ENCODE measurements at places on chromosomes 4 and X. TPM values are rescaled to one million over a fixed set of nuclear protein-coding genes. Genes with fewer than 3 reads are reported as not detected.

LNX1 gene
- total RNA-seq, result not detected

NEUROG2 gene
- not detected for total RNA-seq

NXF2B gene
- not detected for total RNA-seq

DNA sequence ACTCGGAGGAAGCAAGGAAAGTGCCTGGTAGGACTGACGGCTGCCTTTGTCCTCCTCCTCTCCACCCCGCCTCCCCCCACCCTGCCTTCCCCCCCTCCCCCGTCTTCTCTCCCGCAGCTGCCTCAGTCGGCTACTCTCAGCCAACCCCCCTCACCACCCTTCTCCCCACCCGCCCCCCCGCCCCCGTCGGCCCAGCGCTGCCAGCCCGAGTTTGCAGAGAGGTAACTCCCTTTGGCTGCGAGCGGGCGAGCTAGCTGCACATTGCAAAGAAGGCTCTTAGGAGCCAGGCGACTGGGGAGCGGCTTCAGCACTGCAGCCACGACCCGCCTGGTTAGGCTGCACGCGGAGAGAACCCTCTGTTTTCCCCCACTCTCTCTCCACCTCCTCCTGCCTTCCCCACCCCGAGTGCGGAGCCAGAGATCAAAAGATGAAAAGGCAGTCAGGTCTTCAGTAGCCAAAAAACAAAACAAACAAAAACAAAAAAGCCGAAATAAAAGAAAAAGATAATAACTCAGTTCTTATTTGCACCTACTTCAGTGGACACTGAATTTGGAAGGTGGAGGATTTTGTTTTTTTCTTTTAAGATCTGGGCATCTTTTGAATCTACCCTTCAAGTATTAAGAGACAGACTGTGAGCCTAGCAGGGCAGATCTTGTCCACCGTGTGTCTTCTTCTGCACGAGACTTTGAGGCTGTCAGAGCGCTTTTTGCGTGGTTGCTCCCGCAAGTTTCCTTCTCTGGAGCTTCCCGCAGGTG is 637 bp downstream of the AR start:
- H3K27ac ChIP-seq, result no peak overlapping the region
- H3K36me3 ChIP-seq, result no peaks in the 10 kb centered on the region
- peaks cover 32% of the 10 kb centered on the region for H3K27me3 ChIP-seq
- no peak overlapping the region for H3K4me3 ChIP-seq
- H3K4me1 ChIP-seq, result no peaks in the 10 kb centered on the region

GRCh38 chr4:101806914-101807313 is 16.4 kb downstream of the BANK1 start:
- no peak overlapping the region for H3K4me3 ChIP-seq
- no peaks in the 10 kb centered on the region for H3K36me3 ChIP-seq
- H3K27ac ChIP-seq, result no peak overlapping the region
- no peaks in the 10 kb centered on the region for H3K27me3 ChIP-seq
- no peak for DNase-seq
- H3K4me1 ChIP-seq, result no peaks in the 10 kb centered on the region

DNA sequence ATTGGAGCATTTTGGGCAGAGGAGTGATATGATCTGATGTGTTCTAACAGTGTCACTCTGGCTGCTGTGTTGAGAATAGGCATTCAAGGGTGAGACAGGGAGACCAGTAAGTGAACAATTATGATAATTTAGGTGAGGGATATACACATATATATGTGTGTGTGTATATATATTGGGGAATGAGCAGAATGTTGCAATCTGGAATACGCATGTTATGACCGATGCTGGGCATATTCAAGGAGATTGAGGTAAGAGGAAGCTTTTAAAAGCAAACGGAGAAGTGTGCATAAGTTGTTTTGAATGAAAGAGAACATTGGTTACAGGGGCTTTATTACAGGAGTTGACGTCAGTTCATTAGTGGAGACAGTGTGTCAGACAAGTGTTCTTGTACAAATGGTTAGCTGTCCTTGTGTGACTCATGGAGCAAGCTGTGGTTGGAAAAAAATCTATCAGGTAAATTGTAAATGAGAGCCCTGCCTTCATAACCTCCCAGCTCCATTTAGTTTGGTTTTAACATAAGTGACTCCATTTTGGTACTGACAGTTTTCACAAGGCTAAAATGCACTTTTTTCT is 442.5 kb upstream of the LCORL start:
- H3K36me3 ChIP-seq, result no peaks in the 10 kb centered on the region
- H3K27me3 ChIP-seq, result no peaks in the 10 kb centered on the region
- H3K27ac ChIP-seq, result no peak overlapping the region
- no peak overlapping the region for H3K4me3 ChIP-seq

DNA sequence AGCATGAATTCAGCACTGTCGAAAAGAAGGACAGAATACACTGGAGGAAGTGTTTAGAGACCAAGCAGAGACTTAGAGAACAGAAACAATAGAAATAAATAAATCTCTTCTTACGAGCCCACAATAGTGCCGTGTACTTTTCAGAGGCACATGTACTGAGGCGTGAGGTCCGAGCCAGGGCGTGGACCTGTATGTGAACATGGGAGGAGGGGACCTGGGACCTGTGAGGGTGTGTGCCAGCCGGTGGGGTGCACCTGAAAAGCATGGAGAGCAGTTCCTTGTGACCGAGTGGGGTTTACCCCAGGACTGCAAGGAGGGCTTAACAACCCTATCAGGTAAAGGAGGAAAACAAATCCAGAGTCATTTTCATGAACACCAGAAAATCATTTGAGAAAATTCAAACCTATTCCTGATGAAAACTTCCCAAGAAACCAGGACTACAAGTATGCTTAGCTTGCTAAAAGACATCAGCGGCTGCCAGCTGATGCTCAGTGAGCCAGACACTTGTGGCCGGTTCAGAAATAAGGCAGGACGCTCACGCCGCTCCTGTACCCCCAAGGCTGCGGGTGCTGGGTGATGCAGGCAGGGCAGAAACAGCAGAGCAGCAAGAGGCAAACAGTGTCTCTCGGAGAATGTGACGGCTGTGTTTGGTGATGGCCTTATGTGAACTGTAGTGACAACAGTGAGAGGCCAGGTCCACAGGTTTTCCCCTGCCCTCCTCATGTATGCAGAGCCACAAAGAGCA is 37.1 kb downstream of the NELFA start:
- peaks cover 29% of the 10 kb centered on the region for H3K36me3 ChIP-seq
- H3K4me1 ChIP-seq, result no peaks in the 10 kb centered on the region
- no peak for DNase-seq
- H3K27ac ChIP-seq, result no peak overlapping the region
- no peak overlapping the region for H3K4me3 ChIP-seq

MAGEB17 gene
- total RNA-seq, result not detected

DNA sequence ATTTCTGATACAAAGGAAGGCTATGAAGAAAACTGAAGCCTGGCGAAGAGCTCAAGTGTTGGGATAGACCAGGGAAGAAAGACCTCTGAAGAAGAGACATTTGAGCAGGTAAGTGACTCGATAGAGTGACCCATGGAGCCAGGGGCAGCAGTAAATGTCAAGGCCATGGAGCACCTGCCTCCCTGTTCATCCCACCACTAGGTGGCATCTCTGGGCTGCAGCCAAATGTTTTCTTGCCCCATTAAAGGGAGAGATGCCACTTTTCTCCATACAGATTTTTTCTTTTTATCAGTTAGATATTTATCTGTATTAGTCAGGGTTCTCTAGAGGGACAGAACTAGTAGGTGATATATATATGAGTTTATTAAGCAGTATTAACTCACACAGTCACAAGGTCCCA is 4.9 kb upstream of the ZNF81 start:
- H3K4me3 ChIP-seq, result no peak overlapping the region
- H3K4me1 ChIP-seq, result no peaks in the 10 kb centered on the region
- H3K27ac ChIP-seq, result no peak overlapping the region
- peak; percentile 44 for DNase-seq
- H3K27me3 ChIP-seq, result no peaks in the 10 kb centered on the region

GRCh38 chr4:43345323-43345925 is 452.9 kb downstream of the GRXCR1 start:
- no peaks in the 10 kb centered on the region for H3K27me3 ChIP-seq
- no peak overlapping the region for H3K27ac ChIP-seq

GRCh38 chrX:70755850-70756249 is 152.7 kb downstream of the TEX11 start:
- no peaks in the 10 kb centered on the region for H3K36me3 ChIP-seq
- no peak overlapping the region for H3K4me3 ChIP-seq
- peak; percentile 42 for DNase-seq
- peaks cover 10% of the 10 kb centered on the region for H3K4me1 ChIP-seq
- peak overlapping the region; percentile 41 for H3K27ac ChIP-seq

FRAS1 gene
- total RNA-seq, result not detected

GRCh38 chr4:94531991-94532789 is 80.4 kb downstream of the PDLIM5 start:
- H3K27ac ChIP-seq, result no peak overlapping the region
- no peaks in the 10 kb centered on the region for H3K36me3 ChIP-seq
- H3K27me3 ChIP-seq, result no peaks in the 10 kb centered on the region
- H3K4me1 ChIP-seq, result no peaks in the 10 kb centered on the region
- no peak overlapping the region for H3K4me3 ChIP-seq

PKD2 gene
- 7.3 TPM for total RNA-seq

DNA sequence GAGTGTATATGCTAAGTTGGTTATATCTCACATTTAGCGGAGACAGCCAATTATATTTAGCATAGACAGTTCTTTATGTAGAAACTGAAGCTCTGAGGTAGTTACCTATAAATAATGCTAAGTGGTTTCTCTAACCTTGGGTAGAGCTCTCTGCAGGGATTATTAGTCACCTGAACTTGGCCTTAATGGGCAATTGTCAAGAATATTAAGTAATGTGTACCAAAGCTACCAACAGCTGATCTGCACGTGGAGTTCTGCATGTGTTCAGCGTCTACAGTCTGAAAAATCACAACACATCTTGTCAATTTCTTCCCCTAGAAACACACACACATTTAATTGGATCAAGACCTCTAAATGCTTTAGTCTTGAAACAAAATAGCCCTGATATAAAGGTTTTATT is 740.6 kb upstream of the FAM241A start:
- DNase-seq, result no peak
- H3K4me3 ChIP-seq, result no peak overlapping the region
- H3K27me3 ChIP-seq, result no peaks in the 10 kb centered on the region
- no peak overlapping the region for H3K27ac ChIP-seq
- no peaks in the 10 kb centered on the region for H3K36me3 ChIP-seq

GRCh38 chr4:159981469-159981856 is 878.6 kb downstream of the RAPGEF2 start:
- no peak for DNase-seq
- no peaks in the 10 kb centered on the region for H3K27me3 ChIP-seq
- no peaks in the 10 kb centered on the region for H3K4me1 ChIP-seq
- no peak overlapping the region for H3K4me3 ChIP-seq

DNA sequence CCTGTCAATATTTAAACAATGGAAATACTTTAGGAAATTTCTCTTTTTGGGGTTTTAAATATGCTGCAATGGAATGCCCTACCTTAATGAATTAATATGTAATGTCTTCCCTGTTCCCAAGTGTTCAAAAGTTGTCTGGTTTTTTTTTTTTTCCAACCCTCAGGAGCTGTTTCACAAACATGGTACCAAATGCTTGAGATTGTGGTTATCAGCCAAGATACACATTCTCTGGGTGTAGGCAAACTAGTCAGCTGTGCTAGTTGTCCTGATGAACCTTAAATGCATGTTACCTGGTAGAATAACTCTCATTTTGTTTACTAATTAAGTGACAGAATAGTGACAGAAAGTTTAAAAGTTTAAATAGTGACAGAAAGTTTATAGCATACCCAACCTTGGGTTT is 50.7 kb downstream of the FHL1 start:
- no peak for DNase-seq
- H3K4me1 ChIP-seq, result peaks cover 12% of the 10 kb centered on the region
- no peaks in the 10 kb centered on the region for H3K27me3 ChIP-seq
- H3K36me3 ChIP-seq, result no peaks in the 10 kb centered on the region
- no peak overlapping the region for H3K27ac ChIP-seq

- no peak overlapping the region for H3K4me3 ChIP-seq
- no peaks in the 10 kb centered on the region for H3K36me3 ChIP-seq
- H3K4me1 ChIP-seq, result no peaks in the 10 kb centered on the region
- no peaks in the 10 kb centered on the region for H3K27me3 ChIP-seq
Observed at GRCh38 chr4:45131020-45131419, 404.7 kb upstream of the GNPDA2 start.

DNA sequence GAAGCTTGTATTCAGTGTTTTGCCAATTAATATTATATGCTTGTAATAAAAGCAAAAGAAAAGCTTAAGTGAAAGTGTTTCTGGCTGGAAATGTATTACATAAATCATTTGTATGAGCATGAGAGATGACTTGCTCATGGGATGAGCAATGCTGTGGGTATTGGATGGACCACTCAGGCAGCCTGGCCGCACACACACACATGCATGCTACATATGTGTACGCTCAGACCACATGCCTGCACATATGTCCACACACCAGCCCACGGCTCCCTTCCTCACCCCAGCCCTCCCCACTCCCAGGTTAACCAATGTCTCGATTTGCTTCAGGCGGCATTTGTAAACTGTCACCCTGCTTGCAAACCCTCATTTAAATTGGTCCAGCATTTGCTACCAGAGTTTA is 55.9 kb downstream of the CPLX1 start:
- no peak for DNase-seq
- no peak overlapping the region for H3K4me3 ChIP-seq
- H3K27ac ChIP-seq, result no peak overlapping the region
- H3K36me3 ChIP-seq, result peaks cover 43% of the 10 kb centered on the region
- no peaks in the 10 kb centered on the region for H3K27me3 ChIP-seq
- no peaks in the 10 kb centered on the region for H3K4me1 ChIP-seq

BEX2 gene
- 32.5 TPM for total RNA-seq

- no peaks in the 10 kb centered on the region for H3K36me3 ChIP-seq
- no peak for DNase-seq
- no peaks in the 10 kb centered on the region for H3K4me1 ChIP-seq
- no peak overlapping the region for H3K4me3 ChIP-seq
- H3K27me3 ChIP-seq, result no peaks in the 10 kb centered on the region
Observed at GRCh38 chr4:143667461-143667860, 33.0 kb downstream of the FREM3 start.

DNA sequence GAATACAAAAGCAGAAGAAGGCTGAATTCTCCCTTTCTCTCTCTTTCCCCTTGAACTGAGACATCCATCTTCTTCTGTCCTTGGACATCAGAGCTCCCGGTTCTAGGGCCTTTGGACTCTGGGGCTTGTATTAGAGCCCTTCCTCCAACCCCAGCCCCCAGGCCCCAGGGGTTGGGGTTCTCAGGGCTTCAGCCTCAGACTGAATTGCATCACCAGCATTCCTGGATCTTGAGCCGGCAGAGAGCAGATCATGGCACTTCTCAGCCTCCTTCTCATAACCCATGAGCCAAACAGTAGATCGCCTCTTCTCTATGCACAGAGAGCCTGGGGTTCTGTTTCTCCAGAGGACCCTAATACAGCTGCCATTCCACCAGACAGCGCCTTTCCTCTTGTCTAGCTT is 25.3 kb upstream of the CLDN24 start:
- H3K27ac ChIP-seq, result no peak overlapping the region
- no peaks in the 10 kb centered on the region for H3K4me1 ChIP-seq
- H3K36me3 ChIP-seq, result no peaks in the 10 kb centered on the region
- H3K27me3 ChIP-seq, result no peaks in the 10 kb centered on the region

GRCh38 chr4:25862411-25863346 is at the start of gene SEL1L3:
TSS of gene SEL1L3 (minus strand) at chr4:25862988. CDS start at chr4:25862836, 152 bp downstream.
- H3K27ac ChIP-seq, result peak within 1 kb of the TSS; percentile 88
- no peaks in the 10 kb centered on the region for H3K27me3 ChIP-seq
- DNase-seq, result peak; percentile 39
- peaks cover 42% of the 10 kb centered on the region for H3K4me1 ChIP-seq

NPNT gene
- total RNA-seq, result not detected

Data from T-cell (primary cell).